ENCODE measurements at places on chromosomes 16 and 17.
A peak's percentile ranks its signal among the peaks of the same experiment; 100 is the strongest.

DNA sequence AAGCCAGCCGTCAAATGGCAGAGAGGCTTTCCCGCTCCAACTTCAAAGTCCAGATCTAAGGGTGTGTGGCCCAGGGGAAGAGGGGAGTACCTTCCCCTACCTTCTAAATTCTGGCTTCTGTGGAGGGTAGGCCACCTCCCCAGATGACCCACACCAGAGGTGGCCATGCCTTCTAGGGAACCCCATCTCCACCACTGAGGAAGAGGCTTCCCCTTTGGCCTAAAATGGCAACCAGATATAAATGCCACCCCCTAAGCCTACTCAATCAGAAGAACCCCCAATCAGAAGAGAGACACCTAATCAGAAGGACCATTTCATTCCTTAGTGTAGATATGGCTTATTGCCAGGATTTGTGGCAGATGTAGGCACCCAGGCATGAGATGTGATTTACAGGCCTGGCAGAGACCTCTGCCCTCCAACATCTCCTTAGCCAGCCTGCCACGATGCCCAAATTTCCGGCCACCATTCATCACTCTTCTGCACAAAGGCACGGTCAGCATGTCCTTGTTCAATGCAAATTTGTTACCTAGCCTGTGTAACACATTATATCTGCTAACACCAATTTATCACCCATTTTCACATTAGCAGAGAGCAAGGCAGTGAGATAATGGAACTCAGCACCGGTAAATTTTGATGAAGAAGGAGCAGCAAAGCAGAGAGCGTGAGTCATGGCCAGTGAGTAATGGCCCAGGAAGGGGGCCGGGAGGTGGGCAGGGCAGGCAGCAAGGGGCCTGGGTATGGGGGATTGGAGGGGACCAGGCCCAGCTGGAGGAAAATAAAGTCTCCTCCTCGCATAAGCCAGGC, 1.2 kb upstream of the MGAT5B start:
- DNase-seq: peak; percentile 72

DNA sequence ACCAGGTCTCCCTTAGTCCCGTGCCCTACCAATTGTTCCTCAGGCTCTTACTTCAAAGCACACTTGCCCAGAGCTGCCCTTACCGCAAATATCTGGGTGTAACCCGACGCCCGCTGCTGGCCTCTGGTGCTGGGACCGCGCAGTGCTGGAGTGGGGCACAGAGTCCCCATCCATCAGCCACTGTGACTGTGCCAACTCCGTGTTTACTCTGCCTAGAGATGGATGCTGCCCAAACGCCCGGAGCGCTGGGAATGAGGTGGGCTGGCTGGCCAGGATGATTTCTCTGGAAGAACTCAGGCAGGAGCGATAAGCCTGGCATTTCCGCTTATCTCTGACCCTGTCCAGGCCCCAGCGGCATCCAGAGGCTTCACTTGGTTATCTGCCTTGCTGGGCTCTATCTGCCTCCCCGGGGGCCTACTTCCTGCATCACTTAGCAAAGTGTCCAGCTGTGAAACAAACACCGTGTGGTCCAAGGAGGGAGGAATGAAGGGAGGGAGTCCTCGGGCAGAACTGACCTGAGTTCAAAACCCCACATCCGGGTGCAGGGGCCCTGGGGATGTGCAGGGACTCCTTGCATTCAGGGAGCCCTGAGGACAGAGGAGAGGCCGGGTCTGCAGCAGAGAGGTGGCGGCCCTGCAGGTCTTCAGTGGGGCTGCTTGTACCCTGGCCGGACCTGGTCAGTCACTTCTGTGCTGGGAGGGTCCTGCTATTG, 9.4 kb upstream of the MYLK3 start:
- DNase-seq: no peak

- no peak for DNase-seq
Observed at GRCh38 chr16:70638814-70639792, 7.3 kb upstream of the IL34 start.

DNA sequence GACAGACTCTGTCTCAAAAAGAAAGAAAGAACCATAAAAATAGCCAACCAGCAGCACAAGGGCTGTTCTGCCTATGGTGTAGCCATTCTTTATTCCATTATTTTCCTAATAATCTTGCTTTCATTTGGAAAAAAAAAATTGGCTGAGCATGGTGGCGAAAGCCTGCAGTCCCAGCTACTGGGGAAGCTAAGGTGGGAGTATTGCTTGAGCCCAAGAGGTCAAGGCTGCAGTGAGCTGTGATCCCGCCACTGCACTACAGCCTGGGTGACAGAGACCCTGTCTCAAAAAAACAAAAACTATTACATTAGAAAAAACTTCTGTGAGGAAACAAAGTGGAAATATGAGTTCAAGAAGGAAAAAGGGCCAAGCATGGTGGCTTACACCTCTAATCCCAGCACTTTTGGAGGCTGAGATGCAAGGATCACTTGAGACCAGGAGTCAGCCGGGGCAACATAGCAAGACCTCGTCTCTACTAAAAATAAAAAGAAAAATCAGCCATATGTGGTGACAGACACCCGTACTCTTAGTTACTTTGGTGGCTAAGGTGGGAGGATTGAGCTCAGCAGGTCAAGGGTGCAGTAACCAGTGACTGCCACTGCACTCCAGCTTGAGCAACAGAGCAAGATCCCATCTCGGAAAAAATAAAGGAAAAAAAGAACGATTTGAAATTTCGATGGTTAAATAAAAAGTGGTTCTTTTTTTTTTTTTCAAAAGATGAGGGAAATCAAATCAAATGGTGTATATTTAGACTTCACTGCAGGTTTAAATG, 2.5 kb downstream of the DCAKD start:
- DNase-seq: no peak

- DNase-seq: no peak
Observed at GRCh38 chr16:77951788-77952187, 70.6 kb upstream of the CLEC3A start.

DNA sequence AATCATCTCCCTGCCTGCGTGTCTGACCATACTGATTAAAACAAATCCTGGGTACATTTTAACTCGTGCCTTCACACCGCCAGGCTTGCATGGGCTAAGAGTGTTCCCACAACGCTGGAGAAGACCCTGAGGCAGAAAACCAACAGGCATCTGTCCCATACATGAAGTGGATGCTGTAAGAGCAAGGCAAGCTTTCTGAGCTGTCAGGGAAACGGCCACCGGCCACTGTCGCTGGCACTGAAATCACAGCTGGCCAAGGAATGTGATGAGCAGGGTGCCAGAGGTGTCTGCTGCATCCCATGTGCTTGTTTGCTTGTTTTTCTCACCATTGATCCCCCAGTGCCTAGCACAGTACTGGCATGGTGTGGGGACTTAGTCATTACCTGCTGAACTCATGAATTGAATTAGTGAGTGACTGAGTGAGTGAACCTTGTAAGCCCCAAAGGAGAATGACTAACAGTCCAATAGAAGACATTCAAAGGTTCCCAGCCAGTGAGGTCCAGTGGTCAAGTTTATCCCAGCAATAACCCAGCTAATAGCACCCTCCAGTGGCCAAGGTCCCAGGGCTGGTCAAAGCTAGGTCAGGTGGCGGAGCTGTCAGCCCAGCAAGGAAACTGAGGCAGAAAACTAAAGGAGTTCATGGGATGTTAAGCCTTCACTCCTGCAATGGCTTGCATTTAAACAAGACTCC, 92.7 kb upstream of the CDH5 start:
- peak; percentile 54 for DNase-seq

GRCh38 chr17:70604854-70605253, 435.5 kb downstream of the KCNJ2 start:
- no peak for DNase-seq

GRCh38 chr17:68906638-68907037, 48.6 kb downstream of the ABCA8 start:
- DNase-seq: no peak

- DNase-seq: peak; percentile 75
Observed at GRCh38 chr17:40854175-40854814, 12.7 kb downstream of the KRT12 start.

GRCh38 chr16:81995651-81996050, 15.6 kb downstream of the SDR42E1 start:
- DNase-seq: no peak

DNA sequence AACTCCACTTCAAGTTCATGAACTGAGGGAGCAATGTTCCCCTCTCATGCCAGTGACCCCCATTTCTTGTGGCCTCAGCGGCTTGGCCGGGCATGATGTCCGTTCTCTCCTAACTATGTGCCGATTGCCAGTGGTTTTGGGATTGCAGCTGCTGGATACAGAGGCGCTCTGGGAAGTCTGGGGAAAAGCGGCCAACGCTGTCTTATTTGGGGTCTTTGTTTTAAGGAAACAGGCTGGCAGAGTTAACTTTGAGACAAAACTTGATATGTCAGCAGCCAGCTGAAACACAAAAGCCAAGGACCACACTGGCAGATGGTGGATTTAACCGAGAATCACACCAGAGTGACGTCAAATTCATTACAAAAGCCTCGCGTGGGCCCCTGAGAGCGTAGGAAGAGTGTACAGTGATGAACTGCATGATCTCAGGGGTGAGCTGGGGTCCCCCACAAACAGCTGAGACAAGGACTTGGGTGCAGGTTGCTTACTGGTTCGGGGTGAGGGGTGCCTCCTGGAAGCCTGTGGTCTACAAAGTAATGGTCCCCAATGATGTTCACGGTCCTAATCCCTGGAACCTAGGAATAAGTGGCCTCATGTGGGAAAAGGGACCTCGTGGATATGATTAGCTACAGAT, 180.4 kb downstream of the IRF8 start:
- DNase-seq: no peak

GRCh38 chr16:31754998-31755615, 118.5 kb upstream of the ZNF267 start:
- DNase-seq: no peak

GRCh38 chr16:88503374-88503770, 50.3 kb downstream of the ZFPM1 start:
- DNase-seq: no peak

GRCh38 chr16:9135797-9136196, 44.4 kb downstream of the HAPSTR1 start:
- DNase-seq: no peak

DNA sequence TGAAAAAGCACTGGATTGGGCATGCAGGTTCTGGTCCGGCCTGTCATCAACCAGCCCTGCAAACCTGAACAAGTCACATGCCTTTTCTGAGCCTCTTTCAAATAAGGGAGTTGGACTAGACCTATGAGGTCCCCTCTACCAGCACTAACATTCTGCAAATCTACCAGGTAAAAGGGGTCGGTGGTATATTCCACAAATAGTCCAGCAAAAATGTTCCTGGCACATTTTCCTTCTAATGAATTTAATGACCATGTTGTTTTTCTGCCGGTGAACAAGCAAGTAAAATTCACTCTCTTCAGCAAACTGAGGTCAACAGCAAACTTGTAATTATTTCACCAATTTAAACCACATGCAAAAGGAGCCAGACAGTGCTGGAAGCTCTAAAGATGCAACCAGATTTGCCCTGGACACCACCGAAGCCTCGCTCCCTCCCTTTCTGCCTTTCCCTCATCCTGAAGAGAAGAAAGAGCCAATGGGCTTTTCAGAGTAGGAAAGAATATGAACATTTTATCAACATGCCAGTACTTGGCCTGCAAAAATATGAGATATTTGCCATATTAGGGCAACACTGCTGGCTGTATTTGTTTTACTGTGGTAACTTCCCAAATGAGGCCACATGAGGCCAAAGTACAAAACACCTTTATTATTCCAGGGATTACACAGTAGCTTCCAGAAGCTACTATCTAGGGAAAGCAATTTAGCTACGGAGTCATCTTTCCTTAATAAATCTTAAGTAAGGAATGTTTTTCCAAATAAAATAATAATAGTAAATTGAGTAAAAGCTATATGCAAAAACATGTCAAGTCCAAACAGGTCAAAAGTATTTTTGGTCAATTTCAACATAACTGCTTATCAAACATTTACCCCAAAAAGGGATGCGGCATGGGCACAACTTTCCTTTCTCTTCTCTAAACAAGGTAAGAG, 45.0 kb downstream of the USP31 start:
- no peak for DNase-seq

DNA sequence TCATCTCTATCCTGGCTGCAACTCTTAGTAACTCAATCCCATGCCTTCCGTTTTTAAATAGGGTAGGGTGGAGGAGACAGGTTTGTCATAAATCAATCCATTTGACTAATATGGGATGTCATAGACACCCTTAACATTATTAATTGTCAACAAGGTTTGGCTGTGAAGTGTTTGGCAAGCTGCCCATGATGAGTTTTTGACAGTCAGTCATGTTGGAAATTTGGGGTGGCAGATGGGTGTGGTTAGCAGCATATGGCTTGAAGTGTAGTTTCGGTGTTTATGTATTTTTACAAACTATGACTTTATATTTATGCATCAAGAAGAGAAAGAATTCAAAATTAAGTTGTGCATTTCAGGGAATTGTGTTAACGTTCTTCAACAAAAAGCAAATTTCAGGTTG, 221.8 kb upstream of the CDH5 start:
- no peak for DNase-seq

DNA sequence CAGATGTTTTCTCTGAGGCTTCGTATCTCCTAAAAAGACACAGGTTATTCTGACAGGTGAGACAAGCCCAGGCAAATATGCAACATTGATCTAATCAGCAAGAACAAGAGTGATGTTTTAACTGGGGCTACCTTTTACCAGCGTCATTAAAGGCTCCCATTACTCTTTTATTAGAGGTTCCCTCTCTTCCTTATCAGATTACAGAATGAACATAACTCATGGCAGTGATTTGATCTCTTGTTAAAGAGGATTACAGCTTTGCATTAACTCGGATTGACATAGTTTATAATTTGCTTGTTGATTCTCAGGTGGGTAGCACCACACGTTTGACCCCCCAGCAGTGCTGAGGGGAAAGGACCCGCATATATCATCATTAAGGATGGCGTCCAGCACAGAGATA, 90.5 kb downstream of the AATF start:
- no peak for DNase-seq

- no peak for DNase-seq
Observed at GRCh38 chr16:57798267-57798810, 4.0 kb downstream of the KIFC3 start.

DNA sequence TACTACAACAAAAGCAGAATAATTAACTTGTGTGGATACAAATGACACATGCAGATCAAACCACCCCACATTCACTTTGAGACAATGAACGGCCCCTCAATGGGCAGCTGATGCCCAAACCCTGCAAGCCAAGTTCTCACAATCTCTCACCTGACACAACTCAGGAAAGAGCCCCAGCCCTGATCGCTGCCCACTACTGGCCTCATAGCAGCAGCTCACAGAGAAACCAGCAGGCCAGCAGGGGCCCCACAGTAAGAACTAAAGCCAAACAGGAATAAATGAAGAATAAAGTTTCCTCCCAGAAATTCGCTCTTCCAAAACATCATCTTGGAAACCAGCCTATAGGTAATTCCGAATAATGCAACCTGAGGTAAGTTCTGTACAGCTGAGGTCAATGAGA, 7.7 kb downstream of the AKTIP start:
- DNase-seq: no peak

All from GM03348 (cell line).